ENCODE measurements at places on chromosomes 2 and 18. TPM values are rescaled to one million over a fixed set of nuclear protein-coding genes. Genes with fewer than 3 reads are reported as not detected.

The TNS1 gene
- polyA plus RNA-seq, result 26.8 TPM

The FBXO41 gene
- polyA plus RNA-seq, result 2.4 TPM

The AQP12A gene
- polyA plus RNA-seq, result 5.0 TPM

DNA sequence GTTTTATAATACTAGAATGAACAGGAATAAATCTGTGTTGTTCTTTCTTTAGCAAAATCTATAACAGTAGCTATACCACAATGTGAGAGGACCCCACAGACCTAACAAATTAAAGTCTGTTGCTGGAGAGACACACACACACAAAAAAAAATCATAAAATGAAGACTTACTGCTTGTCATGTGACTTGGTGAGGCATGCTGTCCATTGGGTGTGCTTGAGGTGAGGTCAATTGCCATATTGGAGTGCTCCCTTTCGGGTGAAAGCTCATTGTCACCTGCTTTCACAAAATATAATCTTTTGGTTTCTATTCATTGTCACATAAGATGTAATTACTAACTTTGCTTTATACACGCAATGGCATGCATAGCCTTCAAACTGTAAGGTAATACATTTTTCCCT lies 3.9 kb downstream of the IKZF2 start:
- no peaks in the 10 kb centered on the region for H3K27me3 ChIP-seq
- H3K4me3 ChIP-seq, result no peak overlapping the region
- no peak for DNase-seq
- no peak overlapping the region for H3K27ac ChIP-seq

DNA sequence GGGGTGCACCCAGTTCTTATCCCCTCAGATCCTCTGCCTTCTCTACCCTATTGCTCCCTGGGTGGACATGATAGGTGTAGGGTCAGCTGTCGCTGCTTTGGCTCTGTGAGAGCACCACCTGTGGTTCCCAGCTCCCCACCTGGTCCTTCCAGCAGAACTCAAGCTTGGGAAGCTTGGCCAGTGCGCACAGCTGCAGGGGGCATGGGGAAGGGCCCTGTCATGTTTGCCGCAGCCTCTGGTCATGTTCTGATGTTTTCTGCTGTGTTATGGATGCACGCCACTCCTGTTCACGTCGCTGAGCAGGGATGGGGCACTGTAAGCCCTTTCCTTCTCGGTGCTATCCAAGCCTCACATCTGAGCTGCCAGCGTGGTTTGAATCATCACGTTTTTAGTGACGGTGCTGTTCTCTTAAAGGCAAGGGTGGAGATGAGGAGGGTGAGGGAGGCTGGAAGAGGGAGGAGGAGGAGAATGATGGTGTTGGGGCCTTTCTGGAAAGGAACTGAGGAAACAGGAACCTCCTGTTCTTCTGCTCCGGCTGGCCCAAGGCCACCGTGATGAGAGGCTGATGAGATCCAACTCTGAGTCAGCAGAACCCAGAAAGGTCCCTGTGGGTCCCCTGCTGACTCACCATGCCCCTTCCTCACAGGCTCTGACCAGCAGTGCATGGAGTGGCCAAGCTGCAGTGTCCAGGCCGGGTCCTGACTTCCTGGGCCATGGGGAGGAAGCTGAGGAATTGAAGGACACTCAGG lies 78.0 kb downstream of the LIPG start:
- no peak for DNase-seq
- peaks cover 24% of the 10 kb centered on the region for H3K4me1 ChIP-seq
- H3K36me3 ChIP-seq, result no peaks in the 10 kb centered on the region
- no peak overlapping the region for H3K27ac ChIP-seq
- no peaks in the 10 kb centered on the region for H3K27me3 ChIP-seq

- H3K4me1 ChIP-seq, result no peaks in the 10 kb centered on the region
- no peak for DNase-seq
- H3K36me3 ChIP-seq, result no peaks in the 10 kb centered on the region
- no peak overlapping the region for H3K27ac ChIP-seq
- no peaks in the 10 kb centered on the region for H3K27me3 ChIP-seq
These were observed 245.5 kb upstream of the HNMT start for GRCh38 chr2:137718786-137719185.

- no peak for DNase-seq
- no peak overlapping the region for H3K4me3 ChIP-seq
- peaks cover 28% of the 10 kb centered on the region for H3K27me3 ChIP-seq
- no peaks in the 10 kb centered on the region for H3K36me3 ChIP-seq
- H3K27ac ChIP-seq, result no peak overlapping the region
These were observed 7.7 kb upstream of the ST8SIA5 start for GRCh38 chr18:46764586-46764985.

DNA sequence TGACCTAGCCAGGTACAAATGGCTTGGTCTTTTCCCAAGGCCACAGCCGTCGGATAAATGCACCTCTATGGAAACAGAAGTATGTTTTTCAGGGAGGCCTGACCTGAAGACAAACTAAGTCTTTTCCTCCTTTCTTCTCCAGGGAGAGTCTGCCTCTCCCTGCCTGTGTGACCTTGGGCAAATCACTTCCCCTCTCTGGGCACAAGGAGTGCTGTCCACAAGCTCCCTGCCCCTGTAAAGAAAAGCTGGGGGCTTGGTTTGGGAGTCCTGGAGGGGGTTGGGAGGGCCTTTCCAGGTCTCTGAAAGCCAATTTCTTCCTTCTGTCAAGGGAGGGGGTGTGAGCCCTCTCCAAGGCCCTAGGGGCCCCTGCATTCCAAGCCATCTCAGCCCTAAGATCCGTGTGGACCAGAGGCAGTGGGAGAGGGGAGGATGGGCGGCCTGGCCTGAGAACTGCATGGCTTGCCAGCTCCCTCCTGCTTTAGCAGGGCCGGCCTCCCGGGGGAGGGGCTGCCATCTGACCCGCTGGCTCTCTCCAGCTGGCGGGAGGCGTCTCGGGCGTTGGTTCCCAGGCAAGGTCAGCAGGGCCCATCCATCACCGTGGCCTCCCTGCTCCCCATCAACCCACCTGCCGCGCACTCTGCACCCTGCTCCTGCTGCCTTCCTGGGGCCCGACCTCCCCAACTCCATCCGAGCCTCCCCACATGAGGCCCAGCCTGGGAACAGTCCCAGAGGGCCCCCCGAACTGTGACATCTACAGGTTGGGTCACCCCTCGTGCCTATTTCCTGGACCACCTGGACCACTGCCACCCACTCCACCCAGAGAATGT lies 61.4 kb downstream of the SMAD7 start:
- H3K4me1 ChIP-seq, result peaks cover 20% of the 10 kb centered on the region
- no peaks in the 10 kb centered on the region for H3K36me3 ChIP-seq
- peak; percentile 59 for DNase-seq
- no peaks in the 10 kb centered on the region for H3K27me3 ChIP-seq
- no peak overlapping the region for H3K27ac ChIP-seq

GRCh38 chr2:129763190-129763846 lies 216.1 kb upstream of the RAB6C start:
- H3K4me3 ChIP-seq, result no peak overlapping the region
- H3K27ac ChIP-seq, result no peak overlapping the region
- DNase-seq, result no peak
- H3K4me1 ChIP-seq, result no peaks in the 10 kb centered on the region
- H3K27me3 ChIP-seq, result peaks cover 13% of the 10 kb centered on the region
- no peaks in the 10 kb centered on the region for H3K36me3 ChIP-seq
